ENCODE measurements at places on chromosomes 12 and 14.

DNA sequence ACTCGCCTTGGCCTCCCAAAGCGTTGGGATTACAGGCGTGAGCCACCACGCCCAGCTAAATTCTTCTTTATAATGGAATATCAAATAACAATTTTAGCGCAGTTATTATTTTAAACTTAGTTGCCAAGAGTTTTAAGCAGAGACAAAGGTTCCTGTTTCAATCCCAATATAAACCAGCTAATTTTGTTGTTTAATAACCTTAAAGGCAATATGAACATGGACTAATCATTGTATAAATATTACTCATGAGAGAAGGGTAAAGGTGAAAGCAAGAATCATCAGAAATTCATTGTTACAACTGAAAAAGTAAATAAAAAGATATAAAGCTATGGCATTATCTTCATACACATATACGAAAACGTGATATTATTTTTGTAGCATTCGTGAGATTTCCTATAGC is 8.2 kb downstream of the DTD2 start:
- no peak for DNase-seq

- DNase-seq, result no peak
Measured at GRCh38 chr14:68282479-68283377, 463.1 kb downstream of the RAD51B start.

DNA sequence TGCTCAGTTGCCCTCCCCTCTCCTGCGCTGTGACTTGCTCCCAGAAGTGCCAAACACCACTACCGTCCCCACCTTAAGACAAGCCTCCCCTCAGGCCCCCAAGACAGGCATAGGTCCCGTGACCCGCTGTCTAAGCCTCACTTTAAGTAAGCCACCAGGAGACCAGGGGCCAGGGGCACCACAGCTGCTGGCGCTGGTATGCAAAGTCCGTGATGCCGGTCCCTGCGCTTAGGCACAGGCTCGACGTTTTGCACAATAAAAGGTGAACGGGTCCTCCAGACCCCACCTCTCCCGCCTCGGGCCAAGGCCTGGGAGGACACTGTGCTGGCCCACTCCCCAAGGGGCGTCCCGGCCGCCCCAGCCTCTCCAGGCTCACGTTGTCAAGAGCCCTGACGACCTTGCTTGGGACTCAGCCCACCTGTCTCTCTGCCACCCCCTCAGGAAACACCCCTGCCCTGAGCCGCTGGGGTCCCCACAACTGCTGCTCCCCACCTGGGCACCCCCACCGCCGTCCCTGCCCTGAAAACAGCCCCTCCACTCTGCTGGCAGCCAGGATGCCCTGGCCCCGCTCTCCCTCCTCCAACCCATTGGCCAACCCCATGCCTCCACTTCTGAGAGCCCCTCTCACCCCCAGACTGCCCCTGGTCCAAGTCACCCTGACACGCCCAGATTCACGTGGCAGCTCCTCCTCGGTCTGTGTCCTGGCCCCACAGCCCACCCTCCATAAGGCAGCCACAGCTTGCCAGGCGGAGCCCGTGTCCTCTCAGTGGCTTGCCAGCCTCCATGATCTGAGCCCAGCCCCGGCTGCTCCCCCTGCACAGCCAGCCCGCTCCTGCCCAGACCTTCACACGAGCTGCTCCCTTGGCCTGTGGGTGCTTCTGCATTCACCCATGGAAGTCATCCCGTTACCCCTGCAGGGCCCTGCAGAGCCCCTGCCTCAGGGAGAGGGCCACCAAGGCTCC is 11.9 kb downstream of the JAG2 start:
- DNase-seq, result no peak

DNA sequence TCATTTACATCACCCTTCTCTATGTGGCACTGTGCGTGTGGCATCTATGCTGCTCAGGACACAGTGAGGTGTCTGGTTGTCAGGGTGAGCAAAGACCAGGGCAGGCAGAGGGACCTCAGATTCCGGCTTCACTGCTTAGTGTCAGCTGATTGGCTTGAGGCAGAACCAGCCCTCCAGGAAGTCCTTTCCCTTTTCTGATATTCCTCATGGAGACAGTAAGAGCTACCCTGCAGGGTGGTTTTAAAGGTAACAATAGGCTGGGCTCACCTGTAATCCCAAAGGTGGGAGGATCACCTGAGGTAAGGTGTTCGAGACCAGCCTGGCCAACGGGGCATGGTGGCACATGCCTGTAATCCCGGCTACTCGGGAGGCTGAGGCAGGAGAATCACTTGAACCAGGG is 129.3 kb upstream of the AMIGO2 start:
- DNase-seq, result no peak

- no peak for DNase-seq
Measured at GRCh38 chr12:75455839-75456238, 24.7 kb upstream of the GLIPR1 start.

- no peak for DNase-seq
Measured at GRCh38 chr14:69490219-69490918, 5.8 kb downstream of the PLEKHD1 start.

GRCh38 chr12:65462484-65462883 is 184.0 kb downstream of the MSRB3 start:
- no peak for DNase-seq

DNA sequence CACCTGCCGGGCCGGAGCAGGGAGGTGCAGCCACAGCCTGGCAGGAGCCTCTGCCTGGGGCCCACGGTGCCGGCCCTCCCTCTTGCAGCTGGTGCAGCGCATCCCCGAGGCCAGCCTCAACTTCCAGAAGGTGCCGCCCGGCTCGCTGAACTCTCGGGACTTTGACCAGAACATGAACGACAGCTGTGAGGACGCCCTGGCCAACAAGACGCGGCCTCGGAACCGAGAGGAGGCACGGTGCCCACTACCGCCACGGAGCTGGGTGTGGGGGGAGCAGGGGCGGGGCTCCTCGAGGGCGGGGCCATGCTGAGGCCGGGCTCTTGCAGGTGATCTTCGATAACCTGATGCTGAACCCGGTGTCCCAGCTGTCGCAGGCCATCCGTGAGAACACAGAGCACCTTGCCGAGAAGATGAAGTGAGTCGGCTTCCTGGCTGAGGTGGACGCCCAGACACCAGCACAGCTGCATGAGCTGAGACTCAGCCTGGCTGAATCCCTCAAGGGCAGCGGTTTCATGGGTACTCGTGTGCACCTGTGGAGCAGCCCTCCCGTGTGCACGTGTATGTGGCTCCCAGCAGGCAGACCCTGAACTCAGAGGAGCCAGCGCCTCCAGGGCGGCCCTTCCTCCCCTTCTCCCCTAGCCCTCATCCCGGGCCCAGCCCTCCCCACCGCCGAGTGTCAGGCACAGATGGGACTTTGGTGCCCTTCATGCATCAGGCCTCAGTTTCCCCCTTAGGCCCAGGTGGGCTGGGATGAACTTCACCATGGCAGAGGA is 28.6 kb downstream of the CEP170B start:
- DNase-seq, result no peak

- no peak for DNase-seq
Measured at GRCh38 chr12:117680312-117680711, 288.5 kb downstream of the KSR2 start.

DNA sequence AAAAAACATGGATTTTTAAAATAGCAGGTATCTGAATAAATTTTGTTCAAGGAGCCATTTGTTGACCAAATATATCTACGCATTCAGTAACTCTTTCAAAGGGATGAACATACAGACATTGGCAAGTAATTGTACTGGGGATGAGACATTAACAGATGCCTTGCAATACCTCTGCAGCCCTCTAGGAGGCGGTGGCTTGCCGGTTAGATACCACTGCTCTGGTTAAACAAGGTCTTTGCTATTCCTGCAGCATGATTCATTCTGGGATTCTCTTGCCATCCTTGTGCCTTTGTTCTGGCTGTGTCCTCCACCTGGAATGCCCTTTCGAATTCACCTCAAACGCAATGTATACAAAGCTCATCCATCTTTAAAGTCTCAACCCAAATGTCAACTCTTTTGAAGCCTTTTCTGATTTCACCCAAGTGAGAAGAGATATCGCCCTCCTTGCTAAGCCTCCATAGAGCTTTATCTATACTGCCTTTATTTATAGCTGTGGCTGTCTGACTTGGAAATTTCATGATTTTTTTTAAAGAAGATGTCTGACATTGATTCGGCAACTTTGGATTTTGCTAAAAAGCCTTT is 131.0 kb upstream of the SRRM4 start:
- no peak for DNase-seq

- DNase-seq, result no peak
Measured at GRCh38 chr14:102923201-102923924, 900 bp downstream of the AMN start.

DNA sequence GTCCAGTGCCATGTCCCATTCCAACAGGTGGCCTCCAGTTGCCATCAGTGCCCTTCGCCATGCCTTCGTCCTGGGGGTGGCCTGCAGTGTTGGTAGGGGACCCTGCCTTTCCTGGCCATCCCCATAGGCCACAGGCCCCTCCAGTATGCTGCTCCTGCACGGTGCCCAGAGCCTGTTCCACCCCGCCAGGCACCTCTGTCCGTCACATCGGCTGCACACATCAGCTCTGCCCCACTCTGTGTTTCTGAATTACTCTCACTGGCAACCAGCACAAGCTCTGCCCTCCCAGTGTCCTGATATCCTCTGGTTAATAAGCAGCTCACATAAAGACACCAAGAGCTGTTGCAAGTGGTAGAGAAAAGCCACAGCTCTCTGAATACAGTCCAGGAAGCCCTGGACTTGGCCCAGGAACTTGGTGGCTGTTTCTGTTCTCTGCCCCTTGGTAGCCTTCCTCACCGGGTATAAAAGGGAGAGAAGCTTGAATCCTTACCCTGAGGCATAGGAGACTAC is 31.3 kb upstream of the ATP2A2 start:
- no peak for DNase-seq

GRCh38 chr12:24111086-24111485 is 161.6 kb upstream of the SOX5 start:
- DNase-seq, result no peak

Data from cortex of kidney (tissue), 1 donor.